Immature natural killer cell (primary cell): ENCODE measurements at places on chromosomes 4 and X.

DNA sequence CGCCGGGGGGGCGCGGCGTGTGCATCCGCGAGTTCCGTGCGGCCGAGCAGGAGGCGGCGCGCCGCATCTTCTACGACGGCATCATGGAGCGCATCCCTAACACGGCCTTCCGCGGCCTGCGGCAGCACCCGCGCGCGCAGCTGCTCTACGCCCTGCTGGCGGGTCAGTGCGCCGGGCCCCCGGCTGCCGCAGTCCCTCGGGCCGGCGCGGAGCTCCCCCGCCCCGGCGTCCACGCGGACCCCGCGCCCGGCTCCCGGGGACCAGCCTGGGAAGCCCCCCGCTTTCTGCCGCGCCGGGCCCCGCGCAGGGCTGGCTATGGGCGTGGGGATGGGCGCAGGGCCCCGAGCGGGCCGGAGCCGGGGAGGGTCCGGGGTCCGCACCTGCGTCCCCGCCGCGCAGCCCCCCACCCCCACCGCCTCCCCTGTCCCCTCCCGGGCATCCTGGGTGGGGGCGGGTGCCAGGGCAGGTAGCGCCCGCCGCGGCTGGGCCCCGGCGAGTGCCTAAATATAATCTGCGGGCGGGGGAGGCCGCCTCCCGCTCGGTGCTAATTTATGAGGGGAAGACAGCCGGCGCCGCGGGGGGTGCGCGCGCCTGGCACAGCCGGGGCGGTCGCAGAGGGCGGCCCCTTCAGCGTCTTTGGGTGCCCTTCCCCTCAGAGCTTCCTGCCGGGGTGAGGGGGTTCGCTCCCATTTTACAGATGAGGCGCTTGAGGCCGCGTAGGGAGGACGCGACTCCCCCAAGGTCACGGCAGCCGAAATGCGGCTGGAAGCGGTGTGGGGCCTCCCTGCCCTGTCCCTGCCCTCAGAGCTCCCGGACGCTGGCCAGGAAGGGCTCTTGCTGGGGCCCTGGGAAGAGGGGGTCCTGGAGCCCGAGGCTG is 837 bp downstream of the NAT8L start:
- DNase-seq: no peak

DNA sequence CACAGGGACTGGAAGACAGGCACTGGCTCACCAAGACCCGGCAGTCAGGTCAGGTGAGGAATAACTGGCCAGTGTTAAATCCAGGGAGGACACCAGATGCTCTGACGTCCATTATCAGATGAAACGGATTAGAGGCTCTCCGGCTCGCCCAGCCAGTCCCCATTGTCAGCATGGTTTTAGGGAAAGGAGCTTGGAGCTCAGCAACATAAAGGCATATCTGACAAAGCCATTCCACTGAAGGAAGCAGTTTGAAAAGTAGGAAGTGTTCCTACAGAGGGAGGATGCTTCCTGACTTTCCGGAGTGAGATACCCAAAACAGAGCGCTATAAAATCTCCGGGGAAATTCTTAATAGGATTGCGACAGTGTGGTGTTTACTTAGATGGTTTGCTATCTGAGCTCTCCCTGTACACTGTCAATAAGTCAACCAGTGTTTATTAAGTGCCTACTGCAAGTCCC is 14.8 kb downstream of the NDNF start:
- DNase-seq: no peak

DNA sequence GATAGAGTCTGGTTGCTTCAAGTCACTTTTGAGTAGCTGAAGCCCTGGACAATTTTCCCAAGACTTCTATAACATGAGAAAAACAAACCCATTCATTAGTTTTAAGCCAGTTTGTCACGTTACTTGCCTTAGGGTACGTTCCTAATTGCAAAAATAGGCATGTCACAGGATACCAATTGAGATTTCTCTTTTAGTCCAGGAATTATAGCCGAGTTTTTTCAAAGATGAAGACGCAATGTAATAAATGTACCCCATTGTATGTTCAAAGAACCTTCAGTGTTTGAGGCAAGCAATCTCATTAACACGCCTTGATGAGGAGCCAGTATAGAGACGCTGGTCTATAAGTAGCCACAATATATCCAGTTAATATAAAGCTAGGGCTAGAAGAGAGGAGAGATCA is 534.2 kb downstream of the INPP4B start:
- DNase-seq: no peak

DNA sequence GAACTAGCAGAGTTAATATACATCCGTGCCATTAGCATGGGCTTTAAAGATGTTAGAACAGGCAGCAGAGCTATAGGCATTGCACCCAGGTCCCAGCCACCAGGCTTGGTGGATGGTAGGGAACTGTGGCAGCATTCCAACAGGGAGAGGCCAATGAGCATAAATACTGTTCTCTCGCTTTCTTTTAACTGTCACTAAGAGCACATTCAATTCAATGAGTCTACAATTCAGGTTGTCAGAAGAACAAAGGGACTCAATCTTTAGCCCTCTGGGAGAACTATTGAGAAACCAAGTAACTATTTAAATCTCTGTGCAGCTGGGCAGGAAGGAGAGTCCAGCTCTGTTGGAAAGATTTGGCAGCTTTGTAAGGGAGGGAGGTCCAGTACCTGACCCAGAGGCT is 165.6 kb downstream of the CHIC1 start:
- DNase-seq: no peak

DNA sequence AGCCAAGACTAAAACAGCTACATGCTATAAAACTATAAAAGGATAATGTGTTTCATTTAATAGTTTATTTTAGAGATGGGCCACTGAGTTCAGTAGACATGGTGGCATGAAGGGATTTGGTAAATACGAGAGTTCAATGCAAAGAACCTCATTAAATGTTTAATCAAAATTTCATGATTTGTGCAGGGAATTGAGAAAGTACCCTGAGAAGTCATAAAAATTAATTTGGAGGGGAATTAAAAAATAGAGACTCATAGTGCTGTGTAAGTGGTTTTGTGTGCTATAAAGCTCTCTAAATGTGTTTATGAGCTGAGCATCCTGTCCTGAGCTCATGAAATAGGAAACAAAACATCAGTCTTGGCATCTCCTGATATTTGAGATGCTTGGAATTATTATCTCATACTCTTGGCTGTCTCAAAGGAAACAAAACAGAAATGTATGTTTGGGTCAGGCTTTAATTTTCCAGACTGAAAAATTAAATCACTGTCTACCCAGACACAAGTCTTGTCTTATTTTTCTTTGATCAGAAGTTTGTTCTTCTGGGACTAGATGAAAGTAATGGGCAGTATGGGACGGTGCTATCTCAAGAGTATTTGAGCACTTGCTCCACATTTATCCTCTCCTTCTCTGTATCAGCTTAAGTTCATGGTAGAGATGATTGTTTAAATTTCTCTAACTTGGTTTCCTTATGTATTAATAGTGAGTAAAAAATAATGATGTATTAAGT is 38.0 kb upstream of the EMCN start:
- no peak for DNase-seq

GRCh38 chrX:125736008-125736729 is 416.5 kb downstream of the TEX13C start:
- no peak for DNase-seq

GRCh38 chr4:141684785-141685184 is 48.4 kb downstream of the IL15 start:
- no peak for DNase-seq

- DNase-seq: no peak
These were observed 9.9 kb downstream of the CENPVL3 start for GRCh38 chrX:51608766-51609165.

GRCh38 chr4:119093042-119093827 is 42.4 kb upstream of the MYOZ2 start:
- DNase-seq: no peak

GRCh38 chr4:54449999-54450398 is 207.8 kb upstream of the KIT start:
- no peak for DNase-seq

- no peak for DNase-seq
These were observed 23.5 kb downstream of the NLGN3 start for GRCh38 chrX:71168134-71168533.

- DNase-seq: peak; percentile 51
These were observed at the start of gene MORC4 for GRCh38 chrX:107000013-107000515. Gene MORC4, minus strand, starts transcription at chrX:107000212. Its CDS starts 243 bp downstream, at chrX:106999969.

DNA sequence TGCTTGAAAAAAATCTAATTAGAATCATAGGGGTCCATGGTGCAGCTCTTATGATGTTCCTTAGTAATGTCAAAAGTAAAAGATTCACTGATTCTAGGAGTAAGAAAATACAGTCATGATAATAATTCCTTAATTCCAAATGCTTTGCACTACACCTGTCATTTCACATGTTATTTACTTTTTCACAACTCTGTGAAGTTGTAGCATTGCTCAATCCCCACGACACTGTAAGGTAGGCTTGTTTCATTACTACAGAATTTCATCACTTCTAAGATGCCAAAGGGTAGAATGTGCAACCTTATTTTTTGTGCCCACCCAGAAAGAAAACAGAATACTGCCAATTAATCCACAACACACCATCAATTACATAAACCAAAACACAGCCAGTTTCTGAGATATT is 46.1 kb upstream of the LNX1 start:
- no peak for DNase-seq

- DNase-seq: no peak
These were observed 670.3 kb upstream of the FAM241A start for GRCh38 chr4:111475001-111475400.

DNA sequence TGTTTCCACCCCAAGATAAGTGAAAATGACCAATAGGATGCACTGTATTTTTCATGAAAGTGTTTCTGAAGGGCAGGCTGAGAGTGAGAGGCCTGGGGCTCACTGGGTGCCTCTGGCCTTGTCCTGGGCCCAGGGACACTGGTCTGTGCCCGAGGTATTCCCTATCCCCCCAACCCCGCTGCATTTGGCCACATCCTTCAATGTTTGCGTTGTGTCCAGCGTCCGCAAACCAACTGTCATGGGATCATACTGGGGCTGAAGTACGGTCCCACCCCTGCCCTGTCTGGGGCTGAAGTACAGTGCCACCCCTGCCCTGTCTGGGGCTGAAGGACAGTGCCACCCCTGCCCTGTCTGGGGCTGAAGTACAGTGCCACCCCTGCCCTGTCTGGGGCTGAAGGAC is 22.0 kb upstream of the MSANTD1 start:
- DNase-seq: no peak

GRCh38 chrX:151875270-151876026 is 37.2 kb upstream of the MAGEA4 start:
- no peak for DNase-seq

GRCh38 chrX:154804261-154804956 is 876 bp downstream of the MPP1 start:
- DNase-seq: no peak

GRCh38 chr4:174316546-174316945 is 32.8 kb downstream of the CEP44 start:
- DNase-seq: no peak

DNA sequence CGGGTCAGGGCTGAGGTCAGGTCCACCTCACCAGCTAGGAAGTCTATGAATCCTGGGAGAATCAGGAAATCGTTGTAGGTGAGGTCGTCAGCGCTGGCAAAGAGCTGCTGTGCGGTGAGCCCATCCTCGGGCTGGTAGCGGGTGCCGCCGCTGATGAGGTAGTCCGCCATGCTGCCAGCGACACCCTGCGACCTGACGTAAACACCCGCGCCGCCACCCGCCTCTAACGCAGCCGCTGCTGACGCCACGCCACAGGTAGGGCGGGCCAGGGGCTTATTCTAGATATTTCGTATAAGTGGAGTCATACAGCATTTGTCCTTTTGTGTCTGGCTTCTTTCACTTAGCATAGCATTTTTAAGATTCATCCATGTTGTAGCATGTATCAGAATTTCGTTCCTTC is 220.2 kb upstream of the ATP6AP2 start:
- DNase-seq: no peak

DNA sequence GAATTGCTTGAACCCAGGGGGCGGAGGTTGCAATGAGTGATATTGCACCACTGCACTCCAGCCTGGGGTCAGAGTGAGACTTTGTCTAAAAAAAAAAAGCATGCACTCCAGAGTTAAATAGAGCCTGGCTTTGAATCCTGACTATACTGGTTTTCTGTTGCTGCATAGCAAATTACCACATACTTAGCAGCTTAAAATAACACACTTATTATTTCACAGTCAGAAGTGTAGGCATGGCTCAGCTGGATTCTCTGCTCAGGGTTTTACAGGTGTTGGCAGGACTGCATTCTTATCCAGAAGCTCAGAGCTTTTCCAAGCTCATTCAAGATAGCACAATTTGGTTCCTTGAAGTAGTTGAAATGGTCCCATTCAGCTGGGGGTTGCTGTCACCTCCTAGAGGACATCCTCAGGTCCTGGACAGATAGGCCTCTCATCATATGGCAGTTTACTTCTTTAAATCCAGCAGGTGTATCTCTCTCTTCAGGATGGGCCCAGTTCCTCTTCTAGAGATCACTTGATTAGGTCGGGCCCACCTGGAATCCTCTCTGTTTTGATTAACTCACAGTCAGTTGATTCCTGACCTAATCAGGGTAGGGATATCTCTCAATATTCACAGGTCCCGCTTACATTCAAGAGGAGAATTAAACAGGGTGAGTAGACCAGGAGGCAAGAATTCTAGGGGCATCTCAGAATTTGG is 26.8 kb downstream of the DOCK11 start:
- DNase-seq: no peak

GRCh38 chr4:139154952-139155557 is 22.0 kb downstream of the ELF2 start:
- DNase-seq: no peak

GRCh38 chrX:46957297-46957696 is 45.1 kb downstream of the JADE3 start:
- no peak for DNase-seq

- no peak for DNase-seq
These were observed 218.7 kb upstream of the PPARGC1A start for GRCh38 chr4:24108567-24108966.

DNA sequence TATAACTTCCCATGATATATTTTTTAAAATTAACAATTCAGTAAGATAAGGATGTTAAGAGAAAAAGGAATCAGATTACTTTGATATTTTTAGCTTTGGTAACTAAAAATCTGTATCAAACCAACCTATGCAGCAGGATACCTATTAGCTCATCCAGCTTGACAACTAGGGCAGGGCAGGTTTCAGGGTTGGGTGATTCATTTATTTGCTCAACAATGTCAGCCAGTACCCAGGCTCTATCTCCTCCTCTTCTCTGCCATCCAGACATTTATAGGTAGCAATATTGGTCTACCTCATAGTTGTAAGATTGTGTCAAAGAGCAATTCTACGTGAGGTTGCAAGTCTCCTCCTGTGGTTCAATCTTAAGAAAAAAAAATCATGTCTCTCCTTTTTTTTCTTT is 421.9 kb downstream of the ANKRD50 start:
- no peak for DNase-seq

DNA sequence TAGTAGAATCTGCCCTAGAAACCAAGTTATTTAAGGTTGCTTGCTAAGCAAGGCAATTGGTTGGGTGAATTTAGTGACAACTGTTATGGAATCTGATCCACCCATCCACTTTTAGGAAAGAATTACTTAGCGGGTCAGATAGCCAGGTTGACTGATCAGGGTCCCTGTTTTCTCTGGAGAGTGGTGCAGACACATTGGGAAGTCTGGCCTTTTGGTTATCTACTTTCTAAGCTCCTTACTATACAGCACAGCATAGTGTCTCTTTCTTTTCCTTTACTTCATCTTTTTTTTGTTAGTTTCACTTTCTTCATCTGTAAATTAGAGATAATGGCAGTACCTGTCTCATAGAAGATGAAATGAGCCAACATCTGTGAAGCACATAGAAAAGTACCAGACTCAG is 7.4 kb downstream of the HERC3 start:
- no peak for DNase-seq
